ENCODE measurements at places on chromosomes 1 and 21.

DNA sequence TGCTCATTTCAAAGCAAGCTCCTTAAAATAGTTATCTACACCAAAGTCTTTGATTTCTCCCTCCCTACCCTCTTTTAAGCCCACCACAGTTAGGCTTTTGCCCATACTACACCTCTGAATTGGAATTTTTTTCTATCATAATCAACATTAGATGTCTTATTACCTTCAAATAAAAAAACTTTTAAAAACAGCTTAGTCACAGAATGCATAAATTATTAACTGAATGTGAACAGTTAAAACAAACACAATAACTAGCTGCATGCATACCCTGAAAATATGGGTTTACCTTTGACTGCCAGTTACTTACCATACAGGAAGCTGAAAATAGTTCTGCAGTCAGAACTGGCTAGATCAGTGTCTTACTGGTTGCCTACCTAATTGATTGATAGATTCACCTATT is 210.9 kb downstream of the TGFB2 start:
- no peak for DNase-seq

- no peak for DNase-seq
These were observed 37.5 kb downstream of the DPH5 start for GRCh38 chr1:100988121-100988520.

- no peak for DNase-seq
These were observed 125.5 kb upstream of the HNRNPU start for GRCh38 chr1:244989813-244990212.

DNA sequence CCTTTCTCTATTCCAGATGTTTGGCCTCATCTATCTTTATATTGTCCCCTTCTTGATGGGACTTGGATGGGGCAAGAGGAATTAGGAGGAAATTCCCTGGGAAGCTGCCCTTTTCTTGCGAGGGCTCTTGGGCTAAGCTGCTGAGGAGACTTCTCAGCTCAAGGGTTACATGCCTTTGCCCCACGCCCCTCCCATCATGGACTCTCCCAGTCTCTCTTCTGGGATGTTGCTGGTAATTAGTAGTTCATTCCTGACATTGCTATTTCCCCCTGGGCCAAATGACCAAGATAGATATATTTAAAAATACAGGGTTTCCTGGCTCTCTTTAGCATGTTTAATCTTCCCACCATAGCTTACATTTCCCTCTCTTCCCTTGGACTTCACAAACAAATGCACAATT is 90.6 kb upstream of the RALGPS2 start:
- DNase-seq: no peak

DNA sequence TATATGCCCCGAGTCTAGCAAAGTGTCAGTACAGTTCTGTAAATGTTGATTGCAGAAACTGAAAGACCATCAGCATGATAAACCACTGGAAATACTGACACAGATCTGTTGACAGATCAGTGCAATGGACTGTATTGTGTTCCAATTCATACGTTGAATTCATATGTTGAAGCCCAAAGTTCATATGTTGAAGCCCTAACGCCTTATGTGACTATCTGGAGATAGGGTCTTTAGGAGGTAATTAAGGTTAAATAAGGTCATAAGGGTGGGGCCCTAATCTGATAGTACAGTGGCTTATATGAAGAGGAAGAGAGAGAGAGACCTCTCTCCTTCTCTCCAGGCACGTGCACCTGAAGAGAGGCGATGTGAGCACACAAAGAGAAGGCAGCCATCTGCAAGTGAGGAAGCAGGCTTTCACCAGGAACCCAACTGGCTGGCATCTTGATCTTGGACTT is 144.7 kb downstream of the MRPL39 start:
- peak; percentile 18 for DNase-seq

DNA sequence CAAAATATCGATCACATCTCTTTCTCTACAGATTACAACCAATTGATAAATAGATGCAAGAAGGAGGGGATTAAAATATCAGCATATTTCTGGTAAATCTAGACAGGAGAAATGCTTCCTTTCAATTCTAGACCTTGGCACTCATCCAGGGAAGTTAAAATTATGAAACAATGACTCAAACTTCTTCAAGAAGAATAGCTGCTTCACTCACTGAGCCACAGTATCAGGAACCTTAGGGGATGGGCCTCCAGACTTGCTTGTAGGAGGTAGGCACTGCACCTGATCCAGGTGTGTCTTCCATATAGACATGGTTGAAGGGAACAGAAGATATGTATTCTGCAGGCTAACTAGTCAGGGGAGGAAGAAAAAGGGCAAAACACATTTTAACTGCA is 9.8 kb downstream of the SLAMF7 start:
- DNase-seq: no peak

- DNase-seq: no peak
These were observed 18.9 kb downstream of the GLRX2 start for GRCh38 chr1:193086342-193086741.

DNA sequence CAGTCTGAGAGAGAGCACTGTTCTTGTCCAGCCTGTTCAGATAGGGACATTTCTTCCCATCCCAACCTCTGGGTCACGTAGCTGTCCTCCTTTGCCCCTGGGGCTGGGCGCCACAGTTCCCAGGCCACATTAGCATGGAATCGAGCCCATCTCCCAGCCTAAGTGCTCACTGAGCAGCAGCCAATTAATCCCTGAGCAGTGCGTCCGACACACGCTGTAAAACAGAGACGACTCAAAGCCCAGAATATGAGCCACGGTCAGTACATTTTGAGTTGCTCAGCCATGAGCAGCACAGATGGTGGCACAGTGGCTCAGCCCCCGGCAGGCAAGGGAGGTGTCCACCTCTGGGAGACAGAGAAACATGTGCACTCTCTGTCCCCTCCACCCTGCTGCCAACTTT is 267.4 kb downstream of the NPHP4 start:
- DNase-seq: no peak

- DNase-seq: no peak
These were observed 40.7 kb downstream of the XPR1 start for GRCh38 chr1:180672505-180672904.

DNA sequence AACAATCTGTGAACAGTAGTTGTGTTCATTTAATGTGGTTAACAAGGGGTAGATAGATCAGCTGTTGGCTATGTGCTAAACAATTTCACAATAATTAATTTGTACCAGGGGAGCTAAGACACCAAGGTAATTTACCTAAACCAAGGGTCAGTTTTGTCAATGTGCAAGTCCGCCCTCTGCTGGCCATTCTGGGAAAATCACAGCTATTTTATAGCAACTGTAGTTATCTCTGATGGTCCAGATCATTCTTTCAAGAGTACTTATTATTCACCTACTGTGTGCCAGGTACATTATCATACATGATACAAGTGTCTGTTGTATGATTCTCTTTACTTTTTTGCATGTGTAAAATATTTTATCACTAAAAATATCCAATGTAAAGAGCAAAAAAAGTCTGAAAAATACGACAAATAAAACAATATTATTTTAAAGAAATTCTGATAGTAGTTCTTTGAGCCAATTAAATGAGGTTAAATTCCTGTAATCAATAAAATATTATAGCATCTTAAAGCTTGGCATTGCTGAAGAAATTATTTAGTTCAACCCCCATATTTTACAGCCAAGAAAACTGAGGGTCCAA is 312.3 kb upstream of the FAM78B start:
- peak; percentile 60 for DNase-seq

DNA sequence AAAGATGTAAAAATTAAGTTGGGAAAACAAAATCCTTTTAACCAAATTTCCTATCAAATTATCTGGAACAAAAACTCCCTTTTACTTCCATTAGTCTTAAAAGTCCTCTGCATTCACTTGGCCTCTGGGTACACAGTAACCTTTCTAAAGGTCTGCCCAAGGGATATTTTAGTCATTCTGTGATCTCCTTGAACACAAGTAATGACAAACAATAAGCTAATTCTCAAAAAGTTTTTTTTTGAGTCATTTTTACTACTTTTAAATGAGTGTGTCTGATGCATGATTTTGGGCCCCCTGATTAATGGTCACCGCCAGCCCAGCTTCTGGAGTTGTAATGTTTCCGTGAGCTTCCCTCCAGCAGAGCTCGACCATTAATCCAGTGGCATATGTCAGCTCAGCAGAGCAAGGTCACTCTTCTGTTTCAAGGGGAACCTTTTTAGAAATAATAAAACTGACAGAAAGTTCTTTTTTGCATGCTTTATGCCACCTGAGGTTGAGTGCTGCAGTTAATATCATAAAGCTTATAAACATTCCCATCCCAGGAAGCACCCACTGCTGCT is 14.3 kb downstream of the SAMSN1 start:
- DNase-seq: no peak

DNA sequence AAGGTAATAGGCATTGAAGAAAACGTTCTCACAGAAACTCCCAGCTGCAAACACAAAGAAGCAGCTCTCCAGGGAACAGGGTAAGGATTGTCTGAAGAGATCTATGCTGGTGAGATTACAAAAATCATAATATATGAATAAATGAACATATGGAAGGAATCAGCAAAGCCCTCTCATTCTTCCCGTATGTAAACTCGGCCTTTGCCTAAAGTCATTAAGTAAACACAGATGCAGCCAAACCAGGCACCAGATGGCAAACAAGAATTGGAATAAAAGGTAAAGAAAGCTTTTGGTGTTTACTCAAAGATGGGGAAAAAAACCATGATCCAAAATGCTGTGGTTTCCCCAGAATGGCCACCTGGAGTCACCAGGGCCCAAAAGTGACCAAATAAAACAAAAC is 76.6 kb upstream of the HOOK1 start:
- no peak for DNase-seq

- DNase-seq: peak; percentile 94
These were observed 862 bp upstream of the DIPK1A start for GRCh38 chr1:92961896-92962752.

- no peak for DNase-seq
These were observed 78.7 kb upstream of the TSPAN2 start for GRCh38 chr1:115168026-115168425.

DNA sequence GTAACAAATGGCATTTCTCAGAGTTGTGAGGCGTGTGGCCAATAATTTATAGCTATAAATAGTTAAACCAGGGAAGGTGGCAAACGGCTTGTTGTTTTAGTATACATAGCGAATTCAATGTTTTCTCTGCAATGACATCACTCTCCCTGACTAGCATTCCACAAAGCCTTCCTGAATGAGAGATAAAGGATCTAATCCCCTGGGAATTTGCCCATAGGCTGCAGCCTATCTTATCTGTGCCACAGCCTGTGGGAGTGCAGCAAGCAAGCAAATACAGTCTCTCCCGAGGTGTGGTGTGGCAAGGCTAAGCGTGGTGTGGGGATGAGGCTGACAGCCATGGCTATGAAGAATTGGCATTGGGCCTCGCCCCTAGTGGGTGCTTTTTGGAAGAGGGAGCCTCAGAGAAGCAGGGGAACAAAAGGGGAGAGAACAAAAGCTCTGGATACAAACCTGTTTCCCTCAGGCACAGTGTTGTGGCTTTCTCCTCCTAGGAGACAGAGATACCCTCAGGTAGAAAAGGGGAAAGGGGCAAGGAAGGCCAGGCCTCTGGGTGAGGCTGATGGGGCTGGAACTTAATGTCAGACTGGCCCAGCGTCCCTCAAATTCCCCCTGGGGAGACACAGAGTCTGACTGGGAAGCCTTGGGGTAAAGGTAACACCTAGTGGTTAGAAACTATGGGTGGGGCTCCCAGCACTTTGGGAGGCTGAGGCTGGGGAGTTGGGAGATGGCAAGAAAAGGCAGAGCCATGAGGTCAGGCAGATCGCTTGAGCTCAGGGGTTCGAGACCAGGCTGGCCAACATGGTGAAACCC is 8.9 kb downstream of the TAGLN2 start:
- DNase-seq: no peak

GRCh38 chr1:224014330-224014649 is 99.6 kb upstream of the FBXO28 start:
- no peak for DNase-seq

- no peak for DNase-seq
These were observed 42.9 kb downstream of the CAMK2N1 start for GRCh38 chr1:20442920-20443625.

DNA sequence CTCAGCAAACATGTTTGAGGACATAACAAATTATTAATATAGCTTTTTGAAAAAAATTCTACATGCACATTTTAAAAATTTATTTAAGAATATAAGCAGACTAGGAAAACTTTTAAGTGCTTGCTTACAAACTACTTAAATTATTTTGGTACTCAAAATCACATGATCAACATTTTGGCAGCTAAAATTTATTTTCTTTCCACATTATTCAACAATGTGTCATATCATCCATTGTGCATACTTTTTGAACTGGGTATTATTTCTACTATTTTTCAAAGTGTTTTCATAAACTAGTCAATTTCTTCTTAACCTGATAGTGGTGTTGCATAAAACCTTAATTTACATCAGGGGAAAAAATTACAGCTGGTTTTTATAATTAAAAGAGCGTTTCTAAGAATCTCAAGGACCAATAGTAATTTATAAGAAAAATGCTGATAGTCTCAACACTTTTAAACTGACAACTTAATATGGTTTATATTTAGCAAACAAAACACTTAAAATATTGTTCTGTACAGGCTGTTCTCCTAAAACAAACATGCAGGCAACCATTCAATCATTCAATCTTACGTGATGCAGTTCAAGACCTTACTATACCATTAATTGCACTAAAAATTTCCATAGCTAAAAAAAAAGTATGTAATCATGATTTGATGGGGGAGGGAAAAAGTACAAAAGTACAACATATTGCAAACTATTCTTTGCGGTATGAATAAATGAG is 105.0 kb downstream of the GPATCH2 start:
- DNase-seq: no peak

- no peak for DNase-seq
These were observed 7.9 kb downstream of the RNU5D-1 start for GRCh38 chr1:44723064-44723463.

GRCh38 chr1:33819290-33819912 is 44.5 kb upstream of the HMGB4 start:
- no peak for DNase-seq

GRCh38 chr1:93904228-93904627 is 5.0 kb downstream of the GCLM start:
- peak; percentile 18 for DNase-seq

DNA sequence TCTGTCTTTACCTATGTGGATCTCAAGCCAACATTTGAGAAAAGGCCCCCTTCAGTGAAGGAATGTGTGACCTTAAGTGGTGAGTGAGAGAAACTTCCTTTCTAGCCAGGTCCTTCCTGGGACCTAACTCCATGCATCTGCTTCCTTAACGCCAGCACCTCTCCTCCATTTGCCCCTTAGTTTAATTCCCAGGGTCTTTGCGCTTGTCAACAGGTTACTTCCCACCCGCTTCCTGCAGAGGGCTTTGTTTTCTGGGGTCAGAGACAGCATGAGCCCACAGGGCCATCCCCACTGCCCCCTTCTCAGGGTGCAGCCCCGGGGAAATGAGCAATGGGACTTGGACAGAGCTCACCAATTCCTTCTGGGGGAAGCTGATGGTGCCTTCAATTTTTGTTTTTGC is 54.8 kb downstream of the EVA1C start:
- DNase-seq: no peak

DNA sequence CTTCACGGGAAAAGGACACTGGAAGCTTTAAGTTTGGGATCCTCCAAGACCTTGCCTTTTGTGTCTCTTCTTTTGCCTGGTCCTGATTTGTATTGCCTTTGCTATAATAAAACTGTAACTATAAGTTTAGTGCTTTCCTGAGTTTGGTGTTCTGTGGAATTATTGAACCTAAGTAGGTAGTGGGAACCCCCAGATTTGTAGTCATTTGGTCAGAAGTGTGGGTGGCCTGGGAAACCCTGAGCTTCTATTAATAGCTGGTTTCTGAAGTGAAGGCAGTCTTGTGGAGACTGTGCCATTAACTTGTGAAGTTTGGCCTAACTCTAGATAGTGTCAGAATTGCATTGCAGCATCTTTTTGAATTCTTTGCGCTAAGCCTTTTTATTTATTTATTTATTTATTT is 6.8 kb upstream of the MYCL start:
- no peak for DNase-seq

Measured in CD4-positive, alpha-beta T cell treated with Interleukin-4 for 4 hours (primary cell).